ENCODE measurements at places on chromosomes 7 and 10.

GRCh38 chr7:128135159-128135514 is 103.9 kb upstream of the LRRC4 start:
- DNase-seq = no peak

DNA sequence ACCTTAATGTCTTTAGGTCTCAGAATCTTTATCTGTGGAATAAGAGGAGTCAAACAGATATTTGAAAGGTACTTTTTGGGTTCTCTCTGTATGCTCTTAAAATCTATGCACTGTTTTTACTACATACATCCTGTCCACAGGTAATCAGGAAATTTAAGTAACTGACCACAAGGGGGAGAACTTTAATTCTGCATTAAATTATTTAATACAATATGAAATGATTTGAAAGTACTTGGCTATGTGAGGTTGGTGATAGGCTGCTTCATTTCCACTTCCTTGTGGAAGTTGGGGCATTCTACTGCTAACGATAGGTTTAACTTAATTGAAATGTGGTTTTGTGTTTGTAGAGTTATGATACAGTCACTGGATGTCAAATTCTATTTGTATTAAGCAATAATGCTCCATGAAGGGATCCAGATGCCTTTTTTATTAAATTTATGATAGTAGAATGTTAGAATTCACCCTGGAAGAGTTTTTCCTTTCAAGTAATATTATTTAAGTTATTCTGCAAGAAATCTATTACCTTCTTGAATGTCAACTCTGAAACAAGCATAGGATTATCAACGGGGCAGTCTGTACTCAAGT is 6.0 kb downstream of the TEX47 start:
- peak; percentile 1 for DNase-seq

- DNase-seq = no peak
These were observed 22.0 kb downstream of the SUN3 start for GRCh38 chr7:48006866-48007265.

DNA sequence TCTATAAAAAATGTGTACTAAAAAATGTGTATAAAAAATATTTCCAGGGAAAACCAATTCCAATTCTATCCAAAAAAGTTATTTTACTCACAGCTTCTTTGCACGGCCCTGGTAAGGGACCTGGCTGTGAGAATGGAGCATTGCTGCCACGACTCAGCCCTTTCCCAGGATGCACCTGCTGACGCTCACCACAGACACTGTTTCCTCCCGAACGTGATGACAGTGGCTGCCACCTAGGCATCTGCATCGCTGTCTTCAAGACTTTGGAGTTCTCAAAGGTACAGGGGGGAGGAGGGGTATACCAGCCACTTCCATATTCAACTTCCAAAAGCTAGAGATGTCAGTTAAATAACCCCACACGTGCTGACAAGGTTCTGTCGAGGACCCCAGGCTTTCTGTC is 23.9 kb upstream of the PTPRN2 start:
- no peak for DNase-seq

DNA sequence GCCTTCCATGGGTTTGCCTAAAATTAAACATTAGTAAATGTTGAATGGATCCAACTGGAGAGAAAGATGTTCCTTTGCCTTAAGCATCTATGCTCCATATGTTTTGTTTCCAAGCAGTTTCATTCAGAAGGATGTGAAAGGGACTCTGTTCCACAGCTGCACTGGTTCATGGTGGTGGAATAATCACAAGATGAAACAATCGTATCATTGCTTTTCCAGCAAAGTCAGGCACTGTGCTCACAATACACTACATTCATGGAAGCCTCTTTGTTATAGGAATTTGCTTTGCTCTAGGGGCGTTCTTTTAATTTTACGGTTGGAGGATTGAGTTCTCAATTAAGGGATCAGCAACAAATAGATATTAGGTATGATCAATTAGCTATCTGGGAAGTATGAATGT is 33.8 kb downstream of the RAMP3 start:
- DNase-seq = no peak

DNA sequence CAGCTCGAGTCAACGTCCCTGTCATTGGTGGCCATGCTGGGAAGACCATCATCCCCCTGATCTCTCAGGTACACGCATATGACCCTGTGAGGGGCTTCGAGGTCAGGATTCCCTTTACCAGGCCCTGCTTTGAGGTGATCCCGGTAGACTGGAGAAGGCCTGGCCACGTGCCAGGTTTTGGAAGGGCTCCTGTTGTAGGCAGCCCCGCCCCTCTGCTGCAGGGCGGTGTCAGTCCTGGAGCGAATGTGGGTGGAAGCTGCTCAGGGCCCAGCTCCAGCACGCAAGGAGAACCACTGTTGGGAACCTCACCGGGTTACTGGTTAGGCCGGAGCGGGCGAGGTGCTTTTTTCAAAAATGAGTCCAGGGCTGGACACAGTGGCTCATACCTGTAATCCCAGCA is 15.6 kb downstream of the MDH2 start:
- no peak for DNase-seq

GRCh38 chr7:116162254-116162653 is 48.1 kb upstream of the TES start:
- no peak for DNase-seq

- no peak for DNase-seq
These were observed 285.1 kb upstream of the SP8 start for GRCh38 chr7:21071561-21072501.

DNA sequence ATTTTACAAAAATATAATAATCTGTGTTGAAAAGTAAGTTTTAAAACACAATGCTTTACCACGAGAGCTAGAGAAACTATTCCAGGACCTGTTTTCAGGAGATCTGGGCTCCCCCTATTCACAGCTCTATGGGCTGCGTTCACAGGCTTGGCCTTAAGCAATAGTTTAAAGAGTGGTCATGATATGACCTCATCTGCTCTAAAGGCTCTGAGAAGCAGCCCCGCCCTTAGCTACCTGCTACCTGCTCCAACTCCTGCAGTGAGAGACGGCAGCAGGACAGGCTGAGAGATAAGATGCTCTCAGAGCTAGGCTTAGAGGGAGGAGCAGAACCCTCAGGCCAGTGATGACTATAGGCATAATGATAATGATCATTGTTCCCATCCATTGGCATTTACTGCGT is 12.6 kb downstream of the ALOX5 start:
- no peak for DNase-seq

GRCh38 chr7:37056234-37056912 is 332.1 kb upstream of the AOAH start:
- DNase-seq = no peak

DNA sequence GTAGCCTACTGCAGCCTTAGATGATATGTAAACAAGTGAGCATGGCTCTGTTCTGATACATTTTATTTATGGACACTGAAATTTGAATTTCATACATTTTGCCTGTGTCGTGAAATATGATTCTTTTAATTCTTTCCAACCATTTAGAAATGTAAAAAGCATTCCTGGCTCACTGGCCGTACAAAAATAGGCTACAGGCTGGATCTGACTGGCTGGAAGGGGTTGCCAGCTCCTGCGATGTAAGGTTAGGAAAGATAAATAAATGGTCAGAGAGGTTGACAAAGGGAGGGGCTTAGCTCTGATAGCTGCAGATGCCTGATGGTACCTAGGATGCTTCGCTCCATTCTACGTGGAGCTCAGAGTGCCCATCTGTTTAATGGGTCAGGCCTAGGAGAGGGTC is 3.4 kb downstream of the ADCYAP1R1 start:
- no peak for DNase-seq

DNA sequence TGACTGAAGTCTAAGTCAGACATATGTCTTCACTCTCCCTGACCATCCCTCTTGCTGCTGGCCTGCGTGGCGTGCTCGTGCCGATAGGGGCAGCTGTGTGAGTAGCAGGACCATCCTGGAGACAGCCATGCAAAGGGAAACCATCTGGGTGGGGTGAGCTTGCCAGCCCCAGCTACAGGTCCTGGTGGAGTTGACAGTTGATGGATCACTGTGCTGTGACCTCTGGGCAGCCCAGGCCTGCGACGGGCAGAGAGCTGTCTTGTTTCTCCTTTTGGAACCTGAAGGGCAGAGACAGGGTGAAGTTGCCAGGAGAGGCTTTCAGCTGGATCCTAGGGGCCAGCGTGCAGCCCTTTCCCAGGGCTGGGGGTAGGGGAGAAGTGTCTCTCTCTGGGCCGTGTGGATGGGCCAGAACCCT is 44.7 kb downstream of the GRK5 start:
- no peak for DNase-seq

DNA sequence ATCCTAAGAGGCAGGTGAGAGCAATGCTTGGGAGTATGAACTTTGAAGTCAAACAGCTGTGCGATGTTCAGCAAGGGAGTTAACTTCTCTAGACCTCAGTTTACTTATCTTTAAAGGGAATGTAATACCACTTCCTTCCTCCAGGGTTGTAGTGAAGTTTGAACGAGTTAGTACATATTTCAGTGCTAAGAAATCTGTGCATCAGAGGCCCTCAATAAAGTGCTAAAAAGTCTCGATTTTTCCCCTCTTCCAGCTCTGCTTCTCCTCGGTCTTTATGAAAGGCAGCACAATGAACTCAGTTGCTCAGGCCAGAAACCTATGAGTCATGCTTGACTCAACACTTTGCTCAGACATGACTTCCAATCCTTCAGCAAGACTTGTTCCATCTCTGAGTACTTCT is 418.9 kb downstream of the MDFIC start:
- DNase-seq = no peak

GRCh38 chr7:18583305-18583704 is 87.8 kb downstream of the HDAC9 start:
- DNase-seq = no peak

GRCh38 chr7:46744957-46745706 is 824.1 kb upstream of the IGFBP3 start:
- no peak for DNase-seq

- DNase-seq = no peak
These were observed 285.9 kb upstream of the FZD8 start for GRCh38 chr10:35927990-35928488.

DNA sequence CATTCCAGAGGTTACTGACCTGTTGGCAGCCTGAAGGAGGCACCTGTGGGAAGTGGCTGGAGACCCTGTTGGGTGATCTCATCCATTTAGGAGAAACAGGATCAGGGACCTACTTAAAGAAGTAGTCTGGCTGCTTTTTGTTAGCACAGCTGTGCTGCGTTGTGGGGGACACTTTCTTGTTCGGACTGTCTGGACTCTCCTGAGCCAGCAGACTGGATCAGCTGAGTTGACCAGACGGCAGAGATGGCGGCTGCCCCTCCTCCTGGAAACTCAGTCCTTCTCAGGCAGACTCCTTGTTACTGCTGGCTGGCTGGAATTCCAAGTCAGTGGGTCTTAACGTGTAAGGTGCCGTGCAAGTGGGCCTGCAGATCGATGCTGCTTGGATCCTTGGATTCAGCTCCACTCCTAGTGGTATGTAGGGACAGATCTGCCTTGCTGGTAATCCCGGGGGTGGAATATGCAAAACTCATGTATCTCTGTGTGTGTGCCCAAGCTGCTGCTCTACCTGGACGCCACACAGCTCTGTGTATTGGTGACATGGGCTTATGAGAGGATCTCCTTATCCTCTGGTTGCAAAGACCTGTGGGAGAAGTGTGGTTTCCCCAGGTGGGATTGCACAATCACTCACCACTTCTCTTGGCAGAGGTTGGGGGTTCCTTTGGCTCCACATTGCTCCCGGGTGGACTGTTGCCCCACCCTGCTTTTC is 87.3 kb downstream of the CCSER2 start:
- DNase-seq = no peak

DNA sequence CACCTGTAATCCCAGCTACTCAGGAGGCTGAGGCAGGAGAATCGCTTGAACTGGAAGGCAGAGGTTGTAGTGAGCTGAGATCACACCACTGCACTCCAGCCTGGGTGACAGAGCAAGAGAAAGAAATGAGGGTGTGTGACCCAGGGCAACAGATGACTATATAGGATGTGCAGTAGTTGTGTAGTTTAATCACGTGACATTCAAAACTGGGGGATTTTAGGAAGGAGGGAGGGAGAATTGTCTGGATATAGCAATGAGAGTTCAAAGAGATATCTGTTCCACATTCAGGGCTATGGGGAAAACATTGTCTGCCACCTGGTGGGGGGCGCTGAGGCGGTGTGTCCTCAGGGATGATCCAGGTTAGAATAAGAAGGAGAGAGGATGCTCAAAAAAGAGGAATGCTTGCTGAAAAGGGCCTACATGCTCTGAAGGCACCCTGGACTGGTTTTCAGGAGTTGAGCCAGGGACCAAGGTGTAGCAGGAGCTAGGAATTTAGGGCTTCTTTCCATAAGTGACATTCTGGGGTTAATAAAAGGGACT is 7.8 kb upstream of the ZYX start:
- DNase-seq = no peak

DNA sequence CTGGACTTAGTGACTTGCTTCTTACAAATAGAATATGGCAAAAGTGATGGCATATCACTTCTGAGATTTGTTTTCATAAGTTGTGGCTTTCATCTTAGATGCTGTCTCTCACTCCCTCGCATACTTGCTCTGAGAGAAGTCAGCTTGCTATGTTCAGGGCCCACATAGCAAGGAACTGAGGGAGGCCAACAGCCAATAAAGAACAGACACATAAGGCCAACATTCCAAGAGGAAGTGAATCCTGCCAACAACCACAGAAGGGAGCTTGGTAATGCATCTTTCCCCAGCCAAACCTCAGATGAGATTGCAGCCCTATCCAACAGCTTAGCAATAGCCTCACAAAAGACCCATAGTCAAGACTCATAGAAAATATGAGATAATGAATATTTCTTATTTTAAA is 39.2 kb upstream of the DMTF1 start:
- no peak for DNase-seq

GRCh38 chr7:111571720-111572119 is 9.4 kb upstream of the IMMP2L start:
- no peak for DNase-seq

- no peak for DNase-seq
These were observed 39.8 kb downstream of the MAD1L1 start for GRCh38 chr7:2192831-2193534.

DNA sequence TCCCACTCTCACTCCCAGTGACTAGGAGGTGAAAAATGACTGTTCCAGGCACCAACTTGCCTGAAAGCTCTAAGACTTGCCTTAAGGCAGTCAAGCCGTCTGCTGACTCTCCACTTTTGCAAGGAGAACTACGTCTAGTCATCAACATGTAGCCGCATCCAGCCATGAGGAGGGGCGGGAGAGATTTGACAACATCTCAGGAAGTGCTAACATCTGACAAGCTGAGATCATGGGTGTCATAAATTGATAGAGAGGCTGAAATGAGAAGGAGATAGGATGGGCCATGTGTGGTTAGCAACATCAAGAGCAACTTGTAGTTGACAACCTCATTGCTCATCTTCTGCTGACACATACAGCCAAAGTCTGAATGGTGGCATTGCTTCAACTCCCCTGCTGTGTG is 9.0 kb upstream of the TBXAS1 start:
- DNase-seq = no peak

Measured in CD4-positive, alpha-beta T cell treated with Interleukin-6 at 100 ng/mL for 8 hours (primary cell).